ENCODE measurements at places on chromosomes 16 and 17. TPM values are rescaled to one million over a fixed set of nuclear protein-coding genes. Genes with fewer than 3 reads are reported as not detected.

HSD11B2 gene
- total RNA-seq: 1.2 TPM

SARM1 gene
- total RNA-seq: 12.5 TPM

- peak; percentile 55 for DNase-seq
Measured at GRCh38 chr17:16313139-16314090, 39.9 kb downstream of the CENPV start.

DNA sequence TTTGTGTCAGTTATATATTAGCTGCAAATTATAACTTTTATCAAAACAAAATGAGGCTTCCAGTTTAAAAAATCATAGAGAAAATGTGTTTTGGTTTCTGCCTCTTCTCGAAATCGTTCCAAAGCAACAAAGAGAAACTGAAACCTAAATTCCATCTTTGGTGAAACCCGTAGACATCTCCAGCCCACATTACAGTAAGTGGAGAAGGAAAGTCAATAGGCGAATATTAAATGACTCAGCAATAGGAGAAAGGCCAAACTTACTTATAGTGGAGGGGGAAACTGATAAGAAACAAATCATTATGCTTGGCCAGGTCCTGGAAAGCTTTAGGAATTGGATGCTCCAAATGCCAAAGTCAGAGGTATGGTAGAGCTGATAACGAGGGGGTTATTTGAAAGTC lies 103.0 kb upstream of the SHISA6 start:
- DNase-seq: no peak

DNA sequence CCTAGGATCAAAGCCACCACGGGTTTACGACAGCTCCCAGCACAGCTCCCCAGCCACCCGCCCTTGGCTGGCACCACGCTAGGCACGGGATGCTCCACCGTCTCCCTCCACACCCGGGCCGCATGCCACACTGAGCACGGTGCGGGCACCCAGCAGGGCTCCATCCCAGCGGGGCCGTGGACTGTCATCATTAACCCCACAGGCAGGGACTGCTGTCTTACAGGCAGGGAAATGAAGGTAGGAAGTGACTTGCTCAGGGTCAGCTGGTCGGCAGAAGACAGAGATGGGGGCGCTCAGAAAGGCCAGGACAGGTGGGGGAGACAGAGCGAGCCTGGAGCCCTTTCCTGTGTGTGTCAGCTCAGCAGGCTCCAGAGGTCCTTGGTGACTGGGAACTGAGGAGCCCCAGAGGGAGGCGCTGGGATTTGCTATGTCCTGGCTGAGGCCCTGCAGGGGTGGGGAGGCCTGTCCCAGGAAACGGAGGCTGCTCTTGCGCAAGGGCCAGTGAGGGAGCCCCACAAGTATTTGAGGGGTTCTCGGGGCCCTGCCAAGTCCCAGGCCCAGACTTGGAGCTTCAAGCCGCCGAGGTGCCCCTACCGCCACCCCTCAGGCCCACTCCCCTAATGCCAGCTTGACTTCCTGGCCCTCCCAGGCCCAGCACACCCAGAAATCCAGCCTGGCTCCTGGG lies 3.2 kb downstream of the UBALD1 start:
- no peak for DNase-seq

- peak; percentile 95 for DNase-seq
Measured at GRCh38 chr17:81119223-81120148, 45.8 kb upstream of the PVALEF start.

PIRT gene
- not detected for total RNA-seq

DNA sequence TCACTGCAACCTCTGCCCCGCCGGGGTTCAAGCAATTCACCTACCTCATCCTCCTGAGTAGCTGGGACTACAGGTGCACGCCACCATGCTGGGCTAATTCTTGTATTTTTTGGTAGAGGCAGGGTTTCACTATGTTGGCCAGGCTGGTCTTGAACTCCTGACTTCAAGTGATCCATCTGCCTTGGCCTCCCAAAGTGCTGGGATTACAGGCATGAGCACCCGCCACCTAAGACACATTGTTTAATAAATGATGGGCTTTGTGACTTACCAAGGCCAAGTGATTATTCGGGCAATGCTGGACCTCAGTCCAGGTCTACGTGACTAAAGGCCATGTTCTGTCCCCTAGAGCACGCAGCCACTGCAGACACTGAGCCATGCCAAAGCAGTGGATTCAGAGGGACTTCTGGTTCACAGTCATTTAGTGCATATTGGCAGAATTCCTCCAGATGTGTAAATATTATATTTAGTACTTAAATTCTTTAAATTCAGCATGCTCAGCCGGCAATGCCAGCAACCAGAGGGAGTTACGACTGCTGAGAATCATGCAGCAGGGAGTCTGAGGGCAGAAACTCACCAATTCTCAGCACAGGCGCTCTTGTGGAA lies 4.8 kb upstream of the ERCC4 start:
- no peak for DNase-seq

- DNase-seq: no peak
Measured at GRCh38 chr17:65553646-65554552, 7.5 kb downstream of the AXIN2 start.

DNA sequence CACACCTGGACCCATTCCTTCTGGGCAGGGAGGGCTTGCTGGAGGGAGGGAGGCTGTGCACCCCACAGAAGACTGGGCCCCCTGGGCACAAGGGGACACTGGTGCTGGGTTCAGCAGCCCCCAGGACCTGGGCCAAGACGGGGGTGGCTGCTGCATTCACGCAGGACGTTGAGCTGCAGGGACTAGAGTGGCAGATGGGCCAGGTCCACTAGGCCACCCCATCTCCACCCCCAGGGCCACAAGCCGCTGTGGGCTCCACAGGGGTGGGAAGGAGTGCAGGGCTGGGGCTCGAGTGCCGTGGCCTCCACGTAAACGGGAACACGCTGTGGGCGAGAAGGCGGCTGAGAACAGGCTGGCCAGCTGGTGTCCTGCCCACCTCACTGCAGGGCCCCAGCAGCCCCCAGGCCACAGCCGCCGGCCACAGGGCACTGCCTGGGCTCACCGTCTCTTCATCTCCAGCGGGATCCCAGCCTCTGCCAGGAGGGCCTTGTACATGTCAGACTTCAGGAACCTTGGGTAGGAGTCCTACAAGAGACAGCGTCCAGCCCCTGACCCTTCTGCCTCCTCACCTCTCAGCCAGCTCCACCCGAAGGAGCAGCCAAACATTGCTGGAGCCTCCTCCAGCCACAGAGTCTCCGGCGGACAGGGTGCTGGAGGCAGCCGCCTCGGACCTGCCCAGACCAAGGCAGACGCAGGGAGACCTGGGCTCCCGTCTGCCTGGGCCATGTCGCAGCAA lies 6.5 kb downstream of the RGS11 start:
- DNase-seq: no peak

ABCC6 gene
- total RNA-seq: 14.9 TPM
